Stimulated activated CD8-positive, alpha-beta memory T cell treated with anti-CD3 and anti-CD28 coated beads, Interleukin-15, amount 100 ng/mL, for 4 hours (primary cell): ENCODE measurements at places on chromosomes 7 and 10.

- DNase-seq: no peak
Measured at GRCh38 chr7:80984619-80985018, 65.8 kb upstream of the SEMA3C start.

GRCh38 chr10:44950326-44951225 lies 9.0 kb upstream of the RASSF4 start:
- DNase-seq: no peak

GRCh38 chr7:27048438-27048837 lies 47.4 kb downstream of the HOXA1 start:
- no peak for DNase-seq

GRCh38 chr10:132143162-132143561 lies 43.6 kb upstream of the DPYSL4 start:
- DNase-seq: no peak

- no peak for DNase-seq
Measured at GRCh38 chr10:6142644-6143043, 53.8 kb downstream of the RBM17 start.

- DNase-seq: no peak
Measured at GRCh38 chr10:96614515-96614914, 27.7 kb upstream of the TM9SF3 start.

GRCh38 chr10:69979174-69979573 lies 73.5 kb upstream of the MACROH2A2 start:
- DNase-seq: no peak

GRCh38 chr10:69515699-69516259 lies 57.4 kb downstream of the NEUROG3 start:
- DNase-seq: peak; percentile 47

DNA sequence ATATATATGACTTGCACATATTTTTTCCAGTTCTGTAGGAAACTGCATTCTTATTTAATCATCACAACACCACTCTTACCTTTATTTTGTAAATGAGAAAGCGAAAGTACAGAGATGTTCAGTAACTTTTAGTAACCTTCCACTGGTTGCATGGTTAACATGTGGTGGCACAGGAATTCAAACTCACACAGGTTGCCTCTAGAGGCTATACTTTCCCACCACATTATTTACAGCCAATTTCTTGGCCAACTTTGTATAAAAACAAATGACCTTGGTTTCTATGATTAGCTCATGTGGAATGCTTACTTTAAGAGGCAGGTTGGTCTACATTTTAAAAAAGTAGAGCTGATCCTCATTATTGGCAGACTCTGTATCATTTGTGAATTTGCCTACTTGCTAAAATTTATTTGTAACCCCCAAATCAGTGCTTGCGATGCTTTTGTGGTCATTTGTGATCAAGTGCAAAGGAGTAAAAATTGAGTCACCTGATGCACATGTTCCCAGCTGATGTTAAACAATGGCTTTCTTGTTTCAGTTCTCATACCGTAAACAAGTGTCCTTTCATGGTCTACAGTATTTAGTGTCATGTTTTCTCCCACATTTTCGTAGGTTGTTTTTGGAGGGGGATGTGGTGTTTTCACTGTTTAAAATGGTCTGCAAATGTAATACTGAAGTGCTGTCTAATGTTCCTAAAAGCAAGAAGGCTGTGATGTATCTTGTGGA lies 14.8 kb downstream of the BBS9 start:
- DNase-seq: no peak

- DNase-seq: no peak
Measured at GRCh38 chr7:31785101-31785500, 98.1 kb downstream of the PPP1R17 start.

GRCh38 chr10:65294329-65294728 lies 1631.5 kb upstream of the LRRTM3 start:
- no peak for DNase-seq

DNA sequence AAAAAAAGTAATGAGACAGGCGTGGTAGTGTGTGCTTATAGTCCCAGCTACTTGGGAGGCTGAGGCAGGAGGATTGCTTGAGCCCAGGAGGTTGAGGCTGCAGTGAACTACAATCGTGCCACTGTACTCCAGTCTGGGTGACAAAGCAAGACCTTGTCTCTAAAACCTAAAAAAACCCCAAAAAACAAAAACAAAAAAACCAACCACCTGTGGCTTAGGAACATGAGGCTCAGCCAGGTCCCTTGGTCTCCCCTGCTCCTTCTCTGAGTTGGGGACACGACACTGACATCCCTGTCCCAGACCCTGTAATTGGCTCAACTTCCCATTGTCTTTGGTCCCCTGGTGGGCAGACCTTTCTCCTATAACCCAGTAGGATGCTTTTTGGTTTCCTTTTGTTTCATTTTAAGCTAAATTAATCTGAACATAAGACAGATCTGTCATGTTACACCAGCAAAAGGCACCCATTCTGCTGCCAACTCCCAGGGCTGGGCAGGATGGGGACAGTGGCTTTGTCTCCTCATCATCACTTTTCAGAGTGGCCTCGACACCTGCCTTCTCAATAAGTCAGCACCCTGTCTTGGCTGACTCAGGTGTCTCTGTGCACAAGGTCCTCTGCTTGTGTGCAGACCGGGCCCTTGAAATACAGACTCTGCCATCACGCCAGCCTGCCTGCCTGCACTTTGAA lies 74.4 kb downstream of the MYL10 start:
- DNase-seq: no peak

- no peak for DNase-seq
Measured at GRCh38 chr10:69974551-69975155, 78.0 kb upstream of the MACROH2A2 start.

DNA sequence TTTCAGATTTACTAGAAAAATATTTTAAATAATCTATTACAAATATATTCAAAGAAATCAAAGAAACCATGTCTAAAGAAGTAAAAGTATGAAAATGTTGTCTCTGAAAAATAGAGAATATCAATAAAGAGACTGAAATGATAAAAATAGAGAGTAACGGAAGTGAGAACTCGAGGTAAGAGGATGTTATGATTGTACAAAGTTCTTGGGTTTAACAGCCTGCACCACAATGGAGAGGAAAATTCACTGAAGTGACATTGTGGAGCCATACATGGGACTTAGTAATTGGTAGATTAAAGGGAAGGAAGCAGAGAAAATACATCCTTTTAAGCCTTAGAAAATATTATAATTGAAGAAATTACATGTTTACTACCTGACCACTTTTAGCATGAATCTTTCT lies 77.9 kb downstream of the THSD7A start:
- no peak for DNase-seq

GRCh38 chr7:90261441-90261840 lies 16.5 kb downstream of the CFAP69 start:
- DNase-seq: no peak

DNA sequence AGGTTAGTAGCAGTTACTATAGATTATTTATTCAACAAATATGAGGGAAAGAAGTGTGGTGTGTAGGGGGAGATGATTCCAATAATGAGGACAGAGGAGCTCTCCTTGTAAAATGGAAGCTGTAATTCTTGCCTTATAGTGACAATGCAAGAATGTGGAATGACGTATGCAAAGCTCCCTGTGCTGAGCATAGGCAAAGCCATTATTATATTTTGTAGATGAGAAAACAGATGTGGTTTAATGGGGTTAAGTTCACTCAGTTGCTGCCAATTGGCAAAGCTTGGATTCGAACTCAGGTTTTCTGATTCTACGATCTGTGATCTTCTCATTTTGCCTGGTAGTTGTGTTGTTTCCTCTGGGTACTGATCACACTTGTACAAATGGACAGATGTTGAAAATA lies 153.3 kb downstream of the LSMEM1 start:
- no peak for DNase-seq

DNA sequence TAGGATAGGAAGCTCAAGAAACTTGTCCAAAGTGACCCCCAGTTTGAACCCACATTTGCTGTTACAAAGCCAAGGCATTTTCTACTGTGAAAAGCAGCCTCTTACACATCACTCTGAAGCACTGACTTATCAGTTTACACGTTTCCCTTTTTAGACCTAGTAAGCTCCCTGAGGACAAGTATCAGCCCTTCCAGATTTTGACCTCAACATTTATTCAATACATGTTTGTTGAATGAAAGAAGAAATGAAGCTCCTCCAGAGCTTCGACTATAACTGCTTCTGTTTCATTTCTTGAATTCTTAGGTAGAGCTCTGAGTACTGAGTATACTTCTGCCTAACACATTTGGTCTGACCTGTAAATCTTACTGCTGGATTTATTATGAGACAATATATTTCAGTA lies 2.7 kb downstream of the WASL start:
- no peak for DNase-seq

DNA sequence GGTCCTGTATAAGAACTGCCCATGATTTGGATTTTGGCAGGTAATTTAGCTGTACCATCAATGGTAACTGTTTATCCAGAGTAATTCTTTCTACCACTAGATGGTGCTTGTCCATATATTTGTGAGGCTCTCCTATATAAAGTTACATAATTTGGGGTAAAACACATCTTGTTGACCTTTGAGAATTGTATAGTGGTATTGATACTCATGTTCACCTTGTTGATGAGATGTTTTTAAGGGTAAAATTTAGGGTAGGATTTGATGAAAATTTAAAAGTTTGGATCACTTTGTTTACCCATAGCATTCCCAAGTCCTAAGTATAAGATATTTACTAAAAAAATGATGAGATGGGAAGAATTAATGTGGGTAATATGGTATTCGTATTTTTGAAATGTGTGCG lies 31.6 kb downstream of the ST7 start:
- DNase-seq: no peak

DNA sequence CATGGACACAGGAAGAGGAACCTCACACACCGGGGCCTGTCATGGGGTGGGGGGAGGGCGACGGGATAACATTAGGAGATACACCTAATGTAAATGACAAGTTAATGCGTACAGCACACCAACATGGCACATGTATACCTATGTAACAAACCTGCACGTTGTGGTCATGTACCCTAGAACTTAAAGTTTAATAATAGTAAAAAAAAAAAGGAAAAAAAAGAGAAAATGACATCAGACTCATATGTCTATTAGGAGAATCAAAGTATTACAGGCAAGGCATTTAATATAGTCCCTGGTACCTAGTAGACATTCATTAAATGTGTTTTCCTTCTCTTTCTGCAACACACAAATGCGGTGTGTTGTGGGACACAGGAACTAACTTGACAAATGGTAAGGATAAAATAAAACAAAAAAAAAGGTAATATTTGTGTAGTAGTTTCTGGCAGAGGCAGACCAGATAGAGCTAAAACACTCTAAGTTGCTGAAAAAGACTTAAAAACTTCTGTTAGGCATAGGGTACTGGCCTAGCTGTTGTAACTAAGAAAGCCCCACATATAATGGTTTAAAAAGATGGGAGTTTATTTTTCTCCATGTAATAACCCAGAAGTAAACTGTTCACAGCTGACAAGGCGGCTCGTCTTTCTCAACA lies 68.8 kb downstream of the NAMPT start:
- no peak for DNase-seq

DNA sequence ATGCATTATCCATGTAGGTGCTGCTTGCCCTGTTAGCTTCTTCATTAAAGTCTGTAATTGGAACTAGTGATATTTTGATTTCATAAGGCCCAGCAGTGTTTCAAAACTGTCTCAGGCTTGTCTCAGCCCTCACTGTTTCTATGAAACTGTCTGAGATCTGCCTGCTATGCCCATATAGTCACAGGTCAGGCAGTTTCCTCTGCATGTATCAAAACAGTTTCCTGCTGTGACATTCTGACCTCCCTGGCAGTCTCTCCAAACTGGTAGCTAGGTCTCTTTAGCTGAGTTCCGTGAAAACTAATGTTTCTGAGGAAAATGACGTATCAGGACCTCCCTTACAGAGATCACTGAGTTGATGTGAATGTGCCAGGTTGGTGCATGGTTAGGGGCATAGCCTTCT lies 18.9 kb upstream of the SEMA3D start:
- DNase-seq: no peak

GRCh38 chr7:51647931-51648351 lies 331.3 kb upstream of the COBL start:
- DNase-seq: no peak

DNA sequence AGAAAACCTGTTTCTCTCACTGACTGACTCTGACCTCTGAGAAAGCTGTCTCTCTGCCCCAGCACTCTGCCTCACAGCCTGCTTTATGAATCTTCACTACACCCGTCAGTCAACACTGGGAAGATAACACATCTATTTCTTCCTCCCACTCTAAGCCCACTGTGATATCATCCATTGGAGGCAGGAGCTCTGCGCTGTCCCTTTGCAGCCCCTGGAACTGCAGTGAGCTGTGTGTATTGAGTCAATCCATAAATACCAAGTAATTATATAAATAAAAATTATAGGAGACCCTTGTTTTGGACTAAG lies 17.2 kb upstream of the FXYD4 start:
- no peak for DNase-seq

GRCh38 chr7:100132697-100133151 lies 6.0 kb downstream of the MBLAC1 start:
- no peak for DNase-seq

DNA sequence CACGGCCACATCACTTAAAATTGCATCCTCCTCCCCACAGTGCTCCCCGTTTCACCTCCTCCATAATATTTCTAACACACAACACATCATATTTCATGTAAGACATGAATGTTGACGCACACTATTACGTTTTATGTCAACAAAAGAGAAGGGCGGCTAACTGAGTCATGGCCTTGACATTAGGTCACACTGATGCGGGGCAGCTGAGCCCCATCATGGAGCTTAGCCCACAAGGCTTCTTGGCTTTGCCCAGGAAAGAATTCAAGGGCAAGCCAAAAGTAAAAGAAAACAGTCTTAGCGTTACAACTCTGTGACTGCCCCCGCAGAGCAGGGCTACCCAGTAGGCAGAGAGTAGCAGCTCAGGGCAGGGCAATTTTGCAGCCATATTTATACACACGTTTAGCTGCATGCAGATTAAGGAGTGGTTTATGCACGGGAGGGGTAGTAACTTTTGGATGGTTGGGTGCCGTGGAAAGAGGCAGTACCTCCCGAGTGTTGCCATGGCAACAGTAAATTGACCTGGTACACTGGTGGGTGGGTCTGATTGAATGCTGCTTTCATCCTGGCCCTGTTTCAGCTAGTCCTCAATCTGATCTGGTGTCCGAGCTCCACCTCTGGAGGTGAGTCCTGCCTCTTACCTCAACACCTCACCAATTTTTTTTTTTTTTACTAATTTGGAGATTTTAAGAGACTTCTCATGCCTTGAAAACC lies 156.2 kb upstream of the FRMD4A start:
- no peak for DNase-seq

- no peak for DNase-seq
Measured at GRCh38 chr10:71567006-71567405, 152.6 kb downstream of the C10orf105 start.

DNA sequence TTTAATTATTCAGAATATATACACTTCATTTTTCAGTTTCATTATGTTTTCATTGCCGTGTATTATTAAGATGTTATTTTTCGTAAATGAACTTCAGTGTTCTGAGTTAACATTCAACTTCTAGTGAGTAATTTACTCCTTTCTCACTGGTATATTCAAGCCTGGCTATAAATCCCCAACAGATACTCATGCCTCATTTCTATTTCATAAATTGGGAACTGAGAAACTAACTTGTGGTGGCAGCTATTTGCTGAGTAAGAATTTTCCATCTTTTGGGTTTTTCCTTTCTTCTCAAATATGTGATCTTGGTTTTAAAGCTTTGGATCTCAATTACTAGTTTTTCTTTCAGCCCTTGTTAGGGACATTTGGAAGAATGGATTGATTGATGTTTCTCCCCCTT lies 281.1 kb downstream of the CDK14 start:
- DNase-seq: no peak
